ENCODE measurements at places on chromosomes 2 and 18. TPM values are rescaled to one million over a fixed set of nuclear protein-coding genes. Genes with fewer than 3 reads are reported as not detected.

Gene RAB6D
- not detected for total RNA-seq

Gene STPG4
- total RNA-seq, result 0.20 TPM

Gene ACADL
- 0.33 TPM for total RNA-seq

Gene VIL1
- total RNA-seq, result not detected

Gene CCL20
- total RNA-seq, result not detected

Gene SIX2
- total RNA-seq, result 6.2 TPM

Gene SERPINB10
- total RNA-seq, result not detected

Gene ADAM17
- total RNA-seq, result 51.7 TPM

Gene UGT1A4
- not detected for total RNA-seq

Gene TNFAIP6
- 10.0 TPM for total RNA-seq

Gene COL3A1
- total RNA-seq, result 3,551 TPM

Gene TMEM169
- 0.83 TPM for total RNA-seq

Gene PRKD3
- total RNA-seq, result 45.5 TPM

Gene MYOM1
- total RNA-seq, result 2.5 TPM

Gene AGXT
- not detected for total RNA-seq

Gene TUBA4A
- 17.9 TPM for total RNA-seq

Gene WBP1
- 67.7 TPM for total RNA-seq

Gene STARD6
- total RNA-seq, result not detected

Gene IL36RN
- total RNA-seq, result not detected

Gene CD207
- total RNA-seq, result not detected

Gene PXDN
- 430 TPM for total RNA-seq

Gene CDH7
- total RNA-seq, result not detected

Gene COLEC11
- total RNA-seq, result 1.4 TPM

Gene LAMA1
- total RNA-seq, result 92.5 TPM

Gene PLGLB1
- 0.40 TPM for total RNA-seq

Gene TUBA3E
- total RNA-seq, result not detected

Gene SLC66A3
- total RNA-seq, result 29.8 TPM

Gene IL36G
- total RNA-seq, result not detected

Gene VAMP8
- total RNA-seq, result 0.33 TPM

Gene RNF152
- 36.8 TPM for total RNA-seq

Gene GNAL
- 0.20 TPM for total RNA-seq

Gene KCNIP3
- total RNA-seq, result 0.65 TPM

Gene TRAF3IP1
- 12.0 TPM for total RNA-seq

Gene VWC2L
- not detected for total RNA-seq

Gene SRD5A2
- total RNA-seq, result not detected

Gene IKZF2
- 5.2 TPM for total RNA-seq

Gene OTOS
- not detected for total RNA-seq

Gene AQP12B
- total RNA-seq, result not detected

Gene C2orf81
- 3.5 TPM for total RNA-seq

Gene ZRANB3
- 6.3 TPM for total RNA-seq

Gene EEF1B2
- 242 TPM for total RNA-seq

Gene HES6
- total RNA-seq, result 1.3 TPM

Gene WDR43
- 51.9 TPM for total RNA-seq

Gene MAP3K19
- not detected for total RNA-seq

Gene ORC2
- 13.6 TPM for total RNA-seq

Gene CD302
- total RNA-seq, result 5.2 TPM

Gene RBFA
- 23.1 TPM for total RNA-seq

Gene DNER
- 0.20 TPM for total RNA-seq

Gene CHRND
- total RNA-seq, result not detected

Gene CREG2
- 2.4 TPM for total RNA-seq

Gene MDH1B
- 0.33 TPM for total RNA-seq

Gene EDAR
- total RNA-seq, result not detected

Gene ANKRD30BL
- total RNA-seq, result not detected

Gene SLC5A7
- total RNA-seq, result not detected

Gene UPP2
- not detected for total RNA-seq

Gene RASGRP3
- 3.0 TPM for total RNA-seq

Gene AKAIN1
- total RNA-seq, result not detected
